ENCODE measurements at places on chromosomes 7 and 10.

DNA sequence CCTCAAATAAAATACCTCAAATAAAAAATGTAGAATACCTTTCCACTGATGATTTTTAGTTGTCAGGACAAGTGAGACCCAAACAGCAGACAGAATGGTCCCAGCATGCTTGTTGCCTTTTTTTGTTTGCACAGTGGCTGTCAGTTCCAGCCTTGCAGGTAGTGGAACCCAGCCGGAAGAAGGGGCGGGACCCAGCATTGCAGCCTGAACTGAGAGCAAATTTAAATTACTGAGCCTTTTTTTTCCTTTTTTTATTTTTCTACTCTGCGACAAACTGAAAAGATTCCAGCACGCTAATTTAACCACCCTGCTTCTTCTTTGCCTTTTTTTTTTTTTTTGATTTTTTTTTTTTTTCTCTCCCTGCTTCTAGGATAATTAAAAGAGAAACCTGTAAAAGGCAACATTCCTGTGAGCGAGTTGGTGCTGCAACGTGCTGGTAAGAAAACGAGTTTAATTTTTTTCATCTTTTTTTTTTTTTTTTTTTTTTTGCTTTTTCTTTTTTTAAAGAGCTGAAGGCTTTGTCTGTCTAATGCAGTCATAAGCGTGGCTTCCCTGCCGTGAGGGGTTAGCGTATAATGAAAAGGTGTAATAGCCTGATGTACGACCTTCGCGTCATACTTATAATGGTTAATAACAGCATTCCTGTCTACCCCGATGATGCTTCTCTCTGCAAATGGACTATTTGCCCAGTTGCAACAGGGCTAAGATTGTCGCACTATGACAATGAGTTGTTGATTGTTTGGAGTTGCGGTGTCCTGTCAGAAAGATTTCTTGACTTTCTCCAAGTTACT lies 555.3 kb upstream of the CELF2 start:
- DNase-seq: no peak

DNA sequence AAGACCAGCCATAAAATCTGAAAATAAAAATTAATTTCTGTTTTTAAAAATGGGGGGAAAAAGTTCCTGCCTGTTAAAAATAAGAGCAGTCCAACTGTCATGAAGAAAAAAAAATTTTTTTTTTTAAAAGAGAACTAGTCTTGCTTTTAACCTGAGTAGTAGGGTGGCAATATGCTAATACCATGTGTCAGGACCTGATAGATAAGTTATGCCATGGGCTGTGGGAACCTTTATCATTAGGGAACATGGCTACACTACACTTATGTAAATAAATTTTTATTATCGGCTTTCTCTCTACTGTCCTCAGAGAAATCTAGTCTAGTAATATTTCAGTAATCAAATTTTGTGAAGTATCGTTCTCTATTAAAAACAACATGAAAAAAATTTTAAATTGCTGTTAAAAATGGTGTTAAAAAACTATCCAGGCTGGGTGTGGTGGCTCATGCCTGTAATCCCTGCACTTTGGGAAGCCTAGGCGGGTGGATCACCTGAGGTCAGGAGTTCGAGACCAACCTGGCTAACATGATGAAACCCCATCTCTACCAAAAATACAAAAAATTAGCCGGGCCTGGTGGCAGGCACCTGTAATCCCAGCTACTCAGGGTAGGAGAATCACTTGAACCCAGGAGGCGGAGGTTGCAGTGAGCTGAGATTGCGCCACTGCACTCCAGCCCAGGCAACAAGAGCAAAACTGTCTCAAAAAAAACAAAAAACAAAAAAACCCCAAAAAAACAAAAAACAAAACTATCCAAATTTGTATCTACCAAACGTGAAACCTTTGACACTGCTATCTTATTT lies 20.7 kb downstream of the NT5C3A start:
- no peak for DNase-seq

- no peak for DNase-seq
Measured at GRCh38 chr7:132250480-132251326, 325.6 kb downstream of the PLXNA4 start.

DNA sequence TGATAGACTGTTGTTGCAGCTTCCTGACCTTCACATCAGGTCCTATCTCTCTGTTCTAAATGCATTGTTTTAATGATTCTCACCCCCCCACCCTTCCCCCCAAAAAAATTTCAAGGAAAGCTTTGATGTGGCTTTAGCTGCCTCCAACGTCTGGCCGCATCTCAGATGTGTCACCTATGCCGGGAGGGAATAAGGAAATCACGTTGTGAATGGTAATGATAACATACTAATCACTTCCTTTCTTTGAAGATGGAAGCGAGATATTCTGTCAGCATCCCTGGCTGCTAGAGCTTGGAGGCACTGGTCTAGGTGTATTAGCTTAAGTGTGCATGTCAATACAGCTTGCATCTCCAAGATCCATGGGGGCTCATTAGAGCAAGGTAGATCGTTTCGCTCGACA lies 89.6 kb downstream of the VTI1A start:
- DNase-seq: no peak

DNA sequence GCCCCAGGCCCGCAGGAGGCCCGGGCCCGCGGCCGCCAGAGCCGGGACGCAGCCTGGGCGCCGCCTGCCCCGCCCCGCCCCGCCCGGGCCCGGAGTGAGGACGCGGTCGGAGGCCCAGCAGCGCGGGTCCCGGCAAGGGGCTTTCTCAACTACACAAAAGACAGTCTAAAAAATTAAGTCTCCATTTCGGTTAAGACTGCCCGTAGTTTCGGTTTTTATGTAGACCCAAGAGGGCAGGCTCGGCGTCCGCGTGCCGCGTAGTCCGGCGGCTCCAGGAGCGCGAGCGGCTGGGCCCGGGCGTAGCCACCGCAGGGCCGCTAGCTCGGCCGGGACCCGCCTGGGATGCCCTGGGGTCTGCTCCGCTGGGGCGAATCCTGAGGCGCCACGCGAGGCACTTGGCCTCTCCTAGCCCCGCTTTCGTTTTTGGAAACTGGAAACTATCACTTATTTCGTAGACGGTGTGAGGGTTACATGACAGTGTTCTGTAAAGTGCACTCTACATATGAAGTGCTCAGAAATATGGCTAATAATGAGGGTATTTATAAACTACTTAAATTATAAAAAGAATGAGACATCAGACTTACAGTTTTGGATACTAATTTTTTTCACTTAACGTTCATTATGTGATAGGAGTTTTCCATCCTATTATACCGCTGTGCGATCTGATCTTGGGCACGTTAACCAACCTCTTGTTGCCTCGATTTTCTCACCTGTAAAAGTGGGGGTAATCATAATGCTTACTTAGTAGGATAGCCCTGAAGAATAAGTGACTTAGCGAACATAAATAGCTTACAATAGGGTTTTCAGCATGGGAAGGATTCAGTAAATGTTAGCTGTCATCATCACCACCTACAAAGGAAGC lies 573 bp downstream of the BLVRA start:
- peak; percentile 43 for DNase-seq

DNA sequence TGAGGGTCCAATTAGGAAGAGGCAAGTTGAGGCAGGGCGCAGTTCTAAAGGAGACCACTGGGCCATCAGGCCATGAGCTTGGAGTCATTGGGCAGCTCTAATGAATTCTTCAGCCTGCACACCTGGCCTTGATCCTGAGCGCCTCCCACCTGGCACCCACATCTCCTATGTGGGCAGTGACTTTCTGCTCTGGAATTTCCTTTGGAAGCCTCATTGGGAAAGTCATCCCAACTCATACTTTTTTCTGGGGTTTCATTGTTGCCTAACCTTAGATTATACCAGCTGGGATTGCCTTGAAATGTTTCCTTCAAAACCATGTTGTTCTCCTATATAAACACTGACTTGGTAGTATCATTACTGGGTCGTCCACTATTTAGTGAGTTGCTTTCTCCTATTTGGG lies 54.1 kb downstream of the PLPP4 start:
- DNase-seq: no peak

DNA sequence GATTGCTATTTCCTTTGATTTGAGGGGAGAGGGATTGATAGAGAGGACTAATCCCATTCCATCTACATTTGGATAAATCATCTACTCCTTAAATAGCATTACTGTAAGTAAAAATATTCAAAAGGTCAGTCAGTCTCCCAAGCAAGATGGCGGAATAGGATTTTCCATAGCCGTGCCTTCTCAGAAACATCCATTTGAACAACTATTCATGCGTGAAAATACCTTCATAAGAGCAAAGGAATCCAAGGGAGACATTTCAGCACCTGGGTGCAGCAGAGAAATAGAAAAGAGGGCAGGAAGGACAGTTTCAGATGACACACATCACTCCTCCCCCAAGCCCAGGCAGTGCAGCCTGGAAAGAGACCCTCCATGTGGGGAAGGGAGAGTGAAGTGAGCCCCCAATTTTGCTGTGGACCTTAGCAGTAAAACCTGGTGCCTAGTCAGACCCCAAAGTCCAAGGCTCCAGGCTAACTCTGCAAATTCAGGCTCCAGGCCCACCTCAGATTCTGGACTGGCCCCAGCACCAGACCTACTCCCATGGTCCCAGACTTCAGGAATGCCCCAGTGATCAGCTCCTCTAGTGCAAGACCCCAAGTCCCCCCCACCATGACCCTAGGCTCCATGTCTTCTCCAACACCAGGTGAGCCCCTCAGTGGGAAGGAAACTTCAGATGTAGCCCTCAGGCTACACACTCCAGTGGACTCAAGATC lies 104.3 kb upstream of the LANCL2 start:
- no peak for DNase-seq

GRCh38 chr10:61475449-61475873 lies 22.3 kb upstream of the TMEM26 start:
- DNase-seq: no peak

DNA sequence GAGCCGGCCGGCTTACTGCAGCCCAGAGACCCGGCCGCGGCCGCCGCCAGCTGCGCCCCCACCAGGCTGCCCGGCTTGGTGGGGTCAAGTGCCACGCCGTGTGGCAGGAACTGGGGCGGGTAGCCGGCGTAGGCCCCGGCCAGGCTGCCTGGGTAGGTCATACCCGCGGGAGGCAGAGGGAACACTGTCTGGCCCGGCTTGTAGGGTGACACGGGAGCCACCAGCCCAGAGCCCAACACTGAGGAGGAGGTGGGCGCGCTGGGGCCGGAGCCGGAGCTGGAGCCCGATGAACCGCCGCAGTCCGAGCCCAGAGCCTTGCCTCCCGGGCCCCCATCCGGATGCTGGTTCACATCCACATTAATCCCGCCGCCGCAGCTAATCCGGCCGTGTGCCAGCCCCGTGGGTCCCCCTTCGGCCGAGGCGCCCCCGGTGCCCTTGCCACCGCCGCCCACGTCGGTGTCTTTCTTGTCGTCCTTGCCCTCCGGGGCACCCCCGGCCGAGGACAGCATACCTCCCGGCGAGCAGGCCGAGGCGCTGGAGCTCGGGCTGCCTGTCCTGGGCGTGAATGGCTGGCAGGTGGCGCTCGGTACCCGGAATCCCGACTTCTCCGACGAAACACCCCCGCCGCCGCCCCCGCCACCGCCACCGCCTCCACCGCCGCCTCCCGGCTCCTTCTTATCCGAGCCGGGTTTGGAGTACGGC lies 2.0 kb downstream of the ZNF503 start:
- peak; percentile 24 for DNase-seq

DNA sequence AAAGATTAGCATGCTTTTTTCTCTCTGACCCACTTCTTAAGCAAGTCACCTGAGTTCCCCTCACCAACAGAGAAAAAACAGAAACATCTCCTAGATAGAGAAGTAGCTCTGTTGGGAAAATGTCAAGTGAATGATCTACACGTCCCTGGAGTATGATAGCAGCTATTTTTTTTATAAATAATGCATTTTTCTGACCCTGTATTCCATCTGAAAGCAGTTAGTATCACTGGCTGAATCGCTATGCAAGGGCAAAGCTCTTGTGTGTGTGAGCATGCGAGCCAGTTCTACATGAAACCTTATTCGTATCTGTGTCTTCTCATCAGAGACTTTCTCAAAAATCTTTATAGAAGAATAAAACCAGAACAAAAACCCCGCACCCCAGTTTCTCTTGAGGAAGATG lies 8.2 kb downstream of the ANKMY2 start:
- no peak for DNase-seq

DNA sequence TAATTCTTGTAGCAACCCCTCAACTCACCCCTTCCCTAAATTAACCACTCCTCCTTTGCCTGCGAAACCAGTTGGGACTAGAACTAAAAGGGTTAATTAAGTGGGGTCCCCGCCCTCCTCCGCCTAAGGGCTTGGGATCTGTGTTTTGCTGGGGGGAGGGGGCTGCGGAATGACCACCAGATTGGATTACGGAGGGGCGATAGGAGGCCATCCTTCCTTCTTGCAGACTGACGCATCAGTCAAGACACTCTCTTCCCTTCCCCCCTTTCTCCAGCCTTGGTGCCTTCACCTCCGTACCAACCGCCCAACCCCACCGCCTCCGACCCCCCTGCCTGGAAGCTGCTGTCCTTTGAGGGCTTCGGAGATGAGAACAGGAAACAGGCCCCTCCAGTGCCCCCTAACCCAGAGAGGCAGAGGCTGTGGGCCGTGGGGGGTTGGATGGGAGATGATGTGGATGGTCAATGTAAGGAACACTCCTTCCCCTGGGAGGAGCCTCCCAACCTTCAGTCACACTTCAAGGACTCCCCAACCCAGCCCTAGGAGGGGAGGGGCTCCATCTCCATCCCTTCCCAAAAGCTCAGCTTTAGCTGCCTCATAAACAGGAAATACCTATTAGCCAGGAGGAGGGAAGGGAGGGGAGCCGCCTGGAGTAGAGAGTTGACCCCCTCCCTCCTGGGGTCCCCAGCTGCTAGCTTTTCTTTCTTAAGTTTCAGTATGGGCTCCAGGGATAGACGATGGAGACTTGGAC lies 997 bp upstream of the LDB1 start:
- peak; percentile 14 for DNase-seq

DNA sequence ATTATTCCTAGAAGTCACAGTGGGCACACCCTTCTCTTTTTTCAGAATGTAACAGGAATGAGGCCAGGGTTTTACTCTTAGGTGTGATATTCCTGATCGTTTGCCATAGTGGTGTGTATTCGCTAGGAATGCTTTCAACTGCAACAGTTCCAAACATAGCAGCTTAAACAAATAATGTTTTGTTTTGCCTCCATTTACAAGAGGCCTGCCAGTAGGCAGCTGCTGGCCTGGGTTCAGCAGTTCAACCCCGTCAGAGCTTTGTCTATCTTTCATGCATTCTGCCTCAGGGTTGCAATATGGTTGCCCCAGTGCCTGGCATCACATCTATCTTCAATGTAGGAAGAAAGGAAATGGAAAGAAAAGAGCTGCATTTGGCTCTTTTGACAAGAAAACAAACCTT lies 21.7 kb upstream of the RET start:
- DNase-seq: no peak

DNA sequence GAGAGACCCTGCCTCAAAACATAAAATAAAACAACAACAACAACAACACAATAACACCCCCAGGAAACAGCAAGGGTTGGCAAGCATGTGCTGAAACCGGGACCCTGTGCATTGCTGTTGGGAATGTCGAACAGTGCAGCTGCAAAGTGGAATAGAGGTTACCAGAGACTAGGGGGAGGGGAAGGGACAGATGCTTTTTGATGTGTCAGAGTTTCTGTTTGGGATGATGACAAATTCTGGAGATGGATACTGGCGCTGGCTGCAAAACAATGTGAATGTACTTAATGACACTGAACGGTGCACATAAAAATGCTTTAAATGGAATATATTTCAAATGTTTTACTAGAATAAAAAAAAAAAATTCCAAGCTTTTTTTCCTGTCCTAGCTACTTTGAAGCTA lies 241.8 kb downstream of the TEX36 start:
- DNase-seq: no peak
